NCI-H1694 (cell line): ENCODE measurements at places on chromosomes 1 and 21.
A peak's percentile ranks its signal among the peaks of the same experiment; 100 is the strongest.

- DNase-seq, result no peak
These were observed 23.1 kb upstream of the UMODL1 start for GRCh38 chr21:42047821-42048613.

DNA sequence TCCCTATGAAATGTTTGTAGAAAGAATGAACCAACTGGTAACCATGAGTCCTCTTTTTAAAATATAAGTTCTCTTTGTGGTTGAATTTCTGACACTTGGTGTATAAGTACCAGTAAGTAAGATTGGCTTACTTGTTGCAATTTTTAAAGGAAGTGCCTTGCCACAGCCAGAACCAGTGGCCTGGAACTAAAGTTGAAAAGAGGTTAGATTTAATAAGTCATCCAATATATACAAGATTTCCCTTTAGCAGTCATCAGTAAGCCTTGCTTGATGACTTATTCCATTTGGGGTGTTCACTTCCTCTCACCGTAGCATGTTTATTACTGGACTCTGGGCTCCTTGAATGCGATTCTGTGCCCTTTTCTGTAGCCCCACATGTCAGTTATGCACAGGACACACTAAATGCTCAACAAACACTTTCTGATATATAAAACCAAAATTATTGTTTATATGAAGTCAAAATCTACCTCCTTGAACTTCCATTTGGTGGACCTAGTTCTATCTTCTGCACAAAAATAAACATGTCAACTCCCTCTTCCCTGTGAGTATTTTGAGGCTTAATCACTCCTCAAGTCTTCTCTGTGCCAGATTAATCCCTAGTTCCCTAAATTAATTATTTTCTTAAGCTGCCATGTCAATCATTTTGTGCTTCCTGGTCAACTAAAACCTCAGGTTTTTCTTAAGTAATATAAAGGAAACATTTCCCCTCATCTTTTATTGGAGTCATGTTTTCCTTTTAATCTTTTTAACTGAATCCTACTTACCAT, 218.1 kb downstream of the ST6GALNAC3 start:
- no peak for DNase-seq

GRCh38 chr21:18294100-18294499, 49.5 kb downstream of the CHODL start:
- no peak for DNase-seq

DNA sequence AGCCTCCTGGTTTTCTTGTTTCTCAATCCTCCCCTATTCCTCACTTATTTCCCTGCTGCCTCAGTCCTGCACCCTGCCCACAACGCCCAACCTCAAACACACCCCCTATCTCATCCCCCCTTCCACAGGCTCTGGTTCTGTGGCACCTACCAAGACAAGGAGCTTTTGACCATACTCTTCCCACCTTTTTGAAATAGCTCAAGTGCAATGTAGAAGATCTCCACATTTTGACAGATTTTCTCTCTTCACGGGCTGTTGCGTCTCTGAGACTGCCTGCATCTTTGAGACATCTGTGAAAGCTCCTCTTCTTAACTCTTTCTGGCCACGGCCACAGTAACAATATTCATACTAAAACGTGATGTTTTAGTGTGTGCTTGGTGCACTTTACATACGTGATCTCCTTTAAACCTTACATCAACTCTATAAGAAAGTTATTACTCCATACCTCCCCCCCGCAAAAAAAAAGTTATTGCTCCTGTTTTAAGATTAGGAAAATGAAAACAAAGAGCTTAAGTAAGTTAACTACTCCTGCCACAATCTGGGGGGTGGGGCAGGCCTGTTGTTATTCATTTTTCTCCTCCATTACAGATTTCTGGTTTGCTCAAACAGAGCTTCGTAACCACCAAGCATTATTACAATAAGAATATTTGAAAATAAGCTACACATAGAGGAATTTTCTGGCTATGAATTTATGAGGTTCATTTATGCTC, 1.8 kb upstream of the SERBP1 start:
- DNase-seq, result no peak

GRCh38 chr1:14881775-14882672, 271.5 kb upstream of the TMEM51 start:
- DNase-seq, result no peak

DNA sequence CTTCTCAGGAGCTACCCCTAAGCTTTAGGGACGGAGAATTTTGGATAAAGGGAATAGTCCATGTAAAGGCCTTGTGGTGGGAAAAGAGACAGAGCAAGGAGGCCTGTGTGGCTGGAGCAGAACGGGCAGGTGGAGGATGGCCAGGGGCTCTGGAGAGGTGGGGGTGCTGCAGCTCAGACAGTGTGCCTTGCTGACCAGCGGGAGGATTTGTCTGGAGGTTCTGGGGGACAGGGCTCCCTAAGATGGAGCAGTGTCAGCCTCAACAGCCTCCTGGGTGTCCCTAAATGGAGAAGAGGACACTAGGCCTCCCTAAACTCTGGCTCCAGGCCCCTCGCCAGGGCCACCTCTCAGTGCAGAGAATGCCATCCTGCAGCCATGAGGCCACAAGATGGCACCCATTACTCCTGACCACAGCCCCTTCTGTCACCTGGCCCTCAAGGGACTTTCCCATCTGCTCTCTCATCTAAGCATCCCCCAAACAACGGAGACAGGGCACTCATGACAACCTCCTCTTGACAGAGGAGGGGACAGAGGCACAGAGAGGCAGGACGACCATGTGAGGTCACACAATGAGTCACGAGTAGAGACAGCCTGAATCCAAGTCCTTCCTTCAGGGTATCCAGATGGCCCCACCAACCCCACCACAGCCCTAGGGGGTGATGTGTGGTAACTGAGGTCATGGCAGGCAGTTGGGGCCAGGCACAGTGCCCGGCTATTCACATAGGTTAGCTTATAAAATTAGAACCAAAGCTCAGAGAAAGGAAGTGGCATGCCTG, 94.7 kb downstream of the DMRTB1 start:
- no peak for DNase-seq

DNA sequence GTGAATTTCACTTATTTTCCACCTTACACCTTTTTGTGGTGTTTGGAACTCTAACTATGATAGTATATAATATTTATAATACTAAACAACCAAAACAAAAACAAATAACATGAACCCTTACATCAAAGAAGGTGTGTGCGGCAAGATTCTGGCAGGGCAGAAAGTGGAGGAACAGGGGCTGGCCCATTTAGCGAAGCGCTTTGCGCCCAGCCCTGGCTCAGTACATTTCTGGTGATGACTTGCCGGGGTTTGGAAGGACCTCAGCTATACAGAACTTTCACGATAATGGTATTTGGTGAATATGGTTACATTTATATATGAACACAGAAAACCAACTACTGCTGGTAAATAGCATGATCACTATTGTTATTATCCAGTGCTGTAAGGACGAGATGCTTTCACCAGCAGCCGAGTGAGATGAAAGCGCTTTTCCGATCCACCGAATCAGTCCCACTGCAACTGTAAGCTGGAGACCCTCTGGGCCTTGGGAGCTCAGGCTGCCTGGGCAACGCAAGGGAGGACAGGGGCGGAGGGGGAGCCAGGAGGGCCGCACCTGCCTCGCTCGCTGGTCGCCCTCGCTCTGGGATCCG, 63.9 kb downstream of the CD247 start:
- peak; percentile 32 for DNase-seq

DNA sequence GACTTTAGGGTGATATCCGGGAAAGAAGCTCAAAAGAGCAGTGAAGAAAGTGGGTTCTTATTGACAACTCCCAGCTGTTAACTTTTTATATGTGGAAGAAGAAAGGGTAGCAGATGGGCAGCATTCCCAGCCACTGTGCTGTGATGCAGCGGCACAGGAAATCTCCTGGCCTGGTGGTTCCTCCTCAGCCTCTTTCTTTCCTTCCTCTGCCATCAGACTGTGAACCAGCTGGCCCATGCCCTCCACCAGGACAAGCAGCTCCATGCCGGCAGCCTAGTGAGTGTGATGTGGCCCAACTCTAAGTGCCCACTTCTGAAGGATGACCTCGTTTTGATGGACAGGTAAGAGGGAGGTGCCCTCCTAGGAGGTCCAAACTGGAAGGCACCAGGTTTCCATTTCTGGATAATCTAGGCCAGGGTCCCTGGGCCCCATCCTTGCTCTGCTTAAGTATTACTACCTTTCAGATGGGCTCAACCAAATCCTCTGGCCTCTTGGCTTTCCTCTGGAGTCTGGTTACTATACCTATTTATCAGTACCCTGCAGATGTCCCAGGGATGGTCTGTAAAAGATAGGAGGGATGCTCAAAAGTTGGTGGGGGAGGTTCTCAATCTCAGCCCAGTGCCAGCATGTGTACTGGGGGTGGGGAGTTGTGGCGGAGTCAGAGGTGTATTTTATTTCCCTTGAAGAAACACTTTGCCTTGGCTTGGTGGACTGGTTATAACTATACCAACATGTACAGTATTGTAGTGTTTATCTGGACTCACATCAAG, 17.0 kb downstream of the MFN2 start:
- no peak for DNase-seq

GRCh38 chr1:209901211-209901610, 36.8 kb upstream of the SYT14 start:
- no peak for DNase-seq

DNA sequence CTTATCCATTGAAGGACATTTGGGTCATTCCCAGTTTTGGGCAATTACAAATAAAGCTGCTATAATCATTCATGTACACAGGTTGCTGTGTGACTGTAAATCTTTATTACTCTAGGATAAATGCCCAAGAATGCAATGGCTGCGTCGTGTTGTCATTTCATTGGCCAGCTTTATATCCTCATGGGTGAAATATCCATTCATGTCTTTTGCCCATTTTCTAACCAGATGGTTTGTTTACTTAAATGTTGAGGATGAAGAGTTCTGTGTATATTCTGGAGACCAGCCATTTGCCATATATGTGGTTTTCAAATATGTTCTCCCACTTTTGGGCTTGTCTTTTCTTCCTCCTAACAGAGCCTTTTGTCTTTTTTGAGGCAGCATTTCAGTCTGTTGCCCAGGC, 25.3 kb downstream of the TRIM11 start:
- DNase-seq, result no peak

- no peak for DNase-seq
These were observed 40.0 kb downstream of the L1TD1 start for GRCh38 chr1:62234688-62235087.

DNA sequence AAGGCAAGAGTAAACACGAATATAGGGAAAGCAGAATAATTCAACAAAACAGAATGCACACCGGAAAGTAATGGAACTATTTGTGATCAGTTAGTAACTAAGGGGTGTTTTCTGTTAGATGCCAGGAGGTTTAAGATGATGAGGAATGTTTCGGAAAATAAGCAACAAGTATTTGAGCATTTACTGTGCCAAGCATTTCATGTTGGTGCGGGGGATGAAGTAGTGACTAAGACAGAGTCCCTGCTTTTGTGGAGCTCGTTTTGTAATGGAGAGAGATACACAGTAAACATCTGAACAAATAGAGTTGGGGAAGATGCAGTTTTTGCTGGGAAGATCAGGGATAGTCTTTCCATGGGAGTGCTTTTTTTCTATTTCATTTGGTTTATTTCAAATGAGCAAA, 78.7 kb downstream of the DYRK1A start:
- no peak for DNase-seq

- no peak for DNase-seq
These were observed 40.2 kb downstream of the RNF11 start for GRCh38 chr1:51276286-51276685.

GRCh38 chr1:85146972-85147359, 53.9 kb downstream of the SYDE2 start:
- no peak for DNase-seq

- DNase-seq, result no peak
These were observed 18.4 kb downstream of the ATP1A4 start for GRCh38 chr1:160169553-160170399.

GRCh38 chr1:174364996-174365736, 82.6 kb upstream of the GPR52 start:
- no peak for DNase-seq

DNA sequence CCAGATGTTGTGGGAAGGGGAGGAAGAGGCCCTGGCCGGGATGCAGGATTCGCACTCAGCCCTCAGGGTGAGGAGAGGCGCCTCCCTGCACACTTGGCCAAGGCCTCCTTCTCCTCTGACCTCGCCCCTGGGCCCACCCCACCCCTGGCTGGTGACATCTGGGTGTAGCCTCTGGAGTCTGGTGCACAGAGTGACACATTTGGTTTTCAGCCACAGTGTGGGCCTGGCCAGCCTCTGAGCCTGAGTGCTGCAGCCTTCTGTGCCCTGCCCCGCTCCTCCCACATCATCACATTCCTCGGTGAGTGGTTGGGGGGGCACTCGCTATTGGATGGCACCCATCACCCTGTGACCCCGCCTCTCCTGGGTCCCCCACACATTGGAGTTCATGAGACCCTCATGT, 45.8 kb downstream of the PRDM16 start:
- no peak for DNase-seq

DNA sequence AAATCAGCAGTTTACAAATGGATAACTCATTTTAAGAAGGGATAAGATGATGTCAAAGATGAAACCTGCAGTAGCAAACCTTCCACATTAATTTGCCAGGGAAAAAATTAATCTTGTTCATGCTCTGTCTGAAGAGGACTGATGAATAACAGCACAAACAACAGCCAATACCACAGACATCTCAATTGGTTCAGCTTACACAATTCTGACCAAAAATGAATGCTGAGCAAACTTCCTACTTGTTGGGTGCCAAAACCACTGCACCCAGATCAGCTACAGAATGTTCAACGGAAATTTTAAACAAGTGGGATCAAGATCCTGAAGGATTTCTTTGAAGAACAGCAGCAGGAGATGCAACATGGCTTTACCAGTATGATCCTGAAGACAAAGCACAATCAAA, 98.3 kb downstream of the COQ8A start:
- DNase-seq, result no peak

DNA sequence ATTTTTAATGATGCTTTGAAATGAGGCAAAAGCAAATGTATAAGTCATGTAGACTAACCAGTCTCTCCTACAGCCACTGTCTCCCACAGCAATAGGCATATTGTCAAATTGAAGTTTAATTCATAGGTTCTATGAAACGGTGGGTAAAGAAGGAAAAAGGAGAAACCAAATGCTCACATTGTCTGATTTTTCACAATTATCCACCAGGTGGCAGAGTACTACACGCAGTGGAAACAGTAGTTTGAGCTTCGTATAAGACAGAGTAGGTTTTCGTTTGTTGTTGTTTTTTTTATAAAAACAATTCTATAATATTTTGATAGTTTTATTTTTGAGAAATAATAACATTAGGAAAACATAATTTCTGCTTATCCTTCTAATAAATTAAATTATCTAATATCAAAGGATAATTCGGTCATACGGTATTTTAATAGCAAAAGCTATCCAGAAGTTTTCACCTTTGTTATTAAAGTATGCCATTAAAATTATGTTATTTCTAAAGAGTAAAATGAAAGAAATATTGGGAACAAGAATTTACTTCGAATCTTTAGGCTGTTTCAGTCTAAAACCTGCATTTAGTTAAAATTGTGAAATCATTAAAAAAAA, 39.1 kb downstream of the TYW3 start:
- peak; percentile 83 for DNase-seq

GRCh38 chr1:27634177-27634984, 604 bp downstream of the FGR start:
- DNase-seq, result no peak

DNA sequence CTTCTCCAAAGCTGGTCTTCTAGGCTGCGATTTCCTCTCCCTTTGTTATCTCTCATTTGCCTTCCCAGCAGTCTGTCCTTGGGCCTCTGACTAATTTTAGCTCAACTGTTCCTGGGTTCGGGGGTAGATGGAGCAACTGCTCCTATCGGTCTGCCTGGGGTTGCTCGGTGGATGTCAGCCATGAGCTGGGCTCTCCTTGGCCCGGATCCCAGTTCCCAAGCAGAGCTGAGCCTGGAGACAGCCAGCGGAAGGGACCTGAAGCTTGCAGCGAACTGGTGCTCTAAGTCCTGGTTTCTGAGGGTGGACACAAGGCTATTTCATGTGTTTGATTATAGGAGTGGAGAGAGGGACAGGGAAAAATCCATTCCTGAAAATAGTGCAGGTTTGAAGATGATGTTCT, 423.0 kb downstream of the RPS6KC1 start:
- DNase-seq, result peak; percentile 55
